CD4-positive, alpha-beta T cell (primary cell): ENCODE measurements at places on chromosomes 11 and 22. TPM values are rescaled to one million over a fixed set of nuclear protein-coding genes. Genes with fewer than 3 reads are reported as not detected.

DNA sequence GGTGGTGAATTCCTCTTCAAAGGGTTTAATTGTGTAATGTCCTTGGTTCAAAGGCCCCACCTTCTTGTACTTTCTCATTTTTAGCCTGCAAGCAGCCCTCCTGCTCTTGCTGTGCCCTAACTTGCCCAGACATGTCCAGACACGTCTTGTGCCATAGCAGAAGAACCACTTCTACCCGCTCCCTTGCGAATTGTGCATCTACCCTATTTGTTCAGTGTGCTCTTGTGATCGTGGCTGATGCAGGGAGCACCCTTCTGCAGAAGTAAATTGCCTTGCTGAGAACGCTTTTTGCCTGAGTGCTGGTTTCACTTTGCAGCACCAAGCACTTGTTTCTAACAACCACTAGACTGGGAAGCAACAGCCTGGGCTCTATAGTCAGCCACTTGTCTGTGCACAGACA, 249.4 kb downstream of the SBF2 start:
- H3K27me3 ChIP-seq: no peaks in the 10 kb centered on the region
- no peak overlapping the region for H3K27ac ChIP-seq
- no peaks in the 10 kb centered on the region for H3K4me1 ChIP-seq
- no peaks in the 10 kb centered on the region for H3K36me3 ChIP-seq

The SGSM1 gene
- total RNA-seq: 1.9 TPM

The SLC35C1 gene
- 4.4 TPM for total RNA-seq

- no peaks in the 10 kb centered on the region for H3K36me3 ChIP-seq
- no peaks in the 10 kb centered on the region for H3K4me1 ChIP-seq
- H3K27ac ChIP-seq: no peak overlapping the region
- DNase-seq: no peak
Measured at GRCh38 chr11:73003088-73003487, 139.0 kb downstream of the FCHSD2 start.

- no peaks in the 10 kb centered on the region for H3K27me3 ChIP-seq
- H3K4me3 ChIP-seq: no peak overlapping the region
- DNase-seq: no peak
- no peaks in the 10 kb centered on the region for H3K4me1 ChIP-seq
- no peak overlapping the region for H3K27ac ChIP-seq
Measured at GRCh38 chr22:26632422-26633155, 10.8 kb downstream of the CRYBA4 start.

GRCh38 chr11:14067686-14068085, 105.2 kb downstream of the SPON1 start:
- H3K4me1 ChIP-seq: peaks cover 6% of the 10 kb centered on the region
- no peak overlapping the region for H3K27ac ChIP-seq
- H3K4me3 ChIP-seq: no peak overlapping the region
- H3K36me3 ChIP-seq: no peaks in the 10 kb centered on the region
- DNase-seq: no peak
- no peaks in the 10 kb centered on the region for H3K27me3 ChIP-seq

DNA sequence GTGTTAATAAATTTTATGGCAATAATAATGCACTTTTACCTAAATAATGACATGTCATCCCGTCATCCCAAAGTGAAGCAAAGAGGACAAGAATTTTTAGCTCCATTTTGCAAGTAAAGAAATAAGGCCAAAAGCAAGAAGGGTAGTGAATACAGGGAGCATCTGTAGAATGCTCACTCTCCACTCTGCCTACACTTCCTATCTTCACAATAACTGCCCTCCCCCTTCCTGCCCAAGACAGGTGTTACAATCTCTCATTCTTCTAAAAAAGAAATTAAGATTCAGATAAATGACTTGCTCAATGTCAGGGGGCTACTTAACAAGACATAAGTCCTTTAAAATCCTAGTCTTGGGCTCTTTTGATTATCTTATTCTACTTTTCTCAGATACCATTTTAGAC, 8.9 kb downstream of the RDX start:
- H3K27me3 ChIP-seq: no peaks in the 10 kb centered on the region
- no peaks in the 10 kb centered on the region for H3K4me1 ChIP-seq
- H3K27ac ChIP-seq: no peak overlapping the region
- H3K4me3 ChIP-seq: no peak overlapping the region

DNA sequence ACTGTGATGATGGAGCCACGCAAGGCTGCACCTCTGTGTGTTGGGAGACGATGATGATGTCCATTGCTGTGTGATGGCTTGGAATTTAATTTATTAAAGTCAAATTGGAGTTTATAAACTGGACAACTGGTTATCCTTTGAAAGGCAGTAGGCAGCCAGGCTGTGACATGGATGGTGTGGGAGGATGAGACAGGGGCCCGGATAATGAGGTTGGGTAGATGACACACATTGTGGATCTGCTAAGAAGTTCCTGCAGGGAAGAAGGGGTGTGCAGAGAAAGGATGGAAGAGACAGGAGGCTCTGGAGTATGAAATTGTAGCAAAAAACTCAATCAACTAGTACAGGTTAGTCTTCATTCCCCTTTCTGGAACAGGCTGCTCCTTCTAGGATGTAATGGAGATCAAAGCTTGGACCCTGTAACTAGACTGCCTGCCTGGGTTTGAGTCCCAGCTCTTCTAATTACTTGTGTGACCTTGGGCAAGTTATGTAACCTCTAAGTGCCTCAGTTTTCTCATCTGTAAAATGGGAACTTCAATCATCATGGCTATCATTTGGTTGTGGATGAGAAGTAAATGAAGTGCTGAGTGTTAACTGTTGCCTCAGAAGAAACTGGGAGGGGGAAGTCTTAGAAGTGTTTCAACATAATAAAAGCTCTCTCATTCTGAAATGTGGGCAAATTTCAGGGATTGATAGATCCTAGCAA, 4.2 kb upstream of the HINFP start:
- H3K36me3 ChIP-seq: peaks cover 43% of the 10 kb centered on the region
- peak overlapping the region; percentile 80 for H3K27ac ChIP-seq
- H3K4me3 ChIP-seq: no peak overlapping the region
- DNase-seq: no peak
- peaks cover 48% of the 10 kb centered on the region for H3K4me1 ChIP-seq
- H3K27me3 ChIP-seq: no peaks in the 10 kb centered on the region

The CELF1 gene
- total RNA-seq: 103 TPM

The CCND1 gene
- 1.7 TPM for total RNA-seq

DNA sequence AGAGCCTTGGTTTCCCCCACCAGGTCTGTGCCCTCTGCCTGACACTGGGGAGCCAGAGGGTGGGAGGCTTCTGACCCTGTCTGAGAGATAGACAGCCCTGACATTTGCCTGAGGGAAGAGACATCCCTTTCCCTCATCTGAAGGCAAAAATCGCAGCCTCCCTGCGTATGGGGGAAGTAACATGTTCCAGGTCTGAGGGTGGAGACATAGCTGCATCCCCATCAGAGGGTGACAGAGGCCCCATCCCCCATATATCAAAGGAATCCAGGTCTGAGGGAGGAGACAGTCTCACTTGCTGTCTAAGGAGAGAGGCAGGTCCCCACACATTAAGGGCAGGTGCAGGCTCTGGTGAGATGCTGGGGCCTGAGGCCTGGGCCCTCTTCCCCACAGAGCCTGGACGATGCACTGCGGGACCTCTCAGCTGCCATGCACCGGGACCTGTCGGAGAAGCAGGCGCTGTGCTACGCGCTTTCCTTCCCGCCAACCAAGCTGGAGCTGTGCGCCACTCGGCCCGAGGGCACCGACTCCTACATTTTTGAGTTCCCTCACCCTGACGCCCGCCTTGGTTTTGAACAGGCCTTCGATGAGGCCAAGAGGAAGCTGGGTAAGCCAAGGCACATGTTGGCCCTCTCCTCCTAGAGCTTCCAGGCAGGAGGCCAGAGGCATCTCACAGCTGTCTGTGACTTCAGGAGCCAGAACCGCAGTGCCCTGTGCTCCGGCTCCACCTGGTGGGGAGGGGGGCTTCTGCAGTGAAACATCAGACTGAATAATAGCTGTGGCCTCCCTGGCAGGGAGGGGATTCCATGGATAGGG, 16.1 kb upstream of the RELT start:
- no peak overlapping the region for H3K27ac ChIP-seq
- H3K4me3 ChIP-seq: no peak overlapping the region
- H3K27me3 ChIP-seq: no peaks in the 10 kb centered on the region
- peak; percentile 28 for DNase-seq
- no peaks in the 10 kb centered on the region for H3K36me3 ChIP-seq

DNA sequence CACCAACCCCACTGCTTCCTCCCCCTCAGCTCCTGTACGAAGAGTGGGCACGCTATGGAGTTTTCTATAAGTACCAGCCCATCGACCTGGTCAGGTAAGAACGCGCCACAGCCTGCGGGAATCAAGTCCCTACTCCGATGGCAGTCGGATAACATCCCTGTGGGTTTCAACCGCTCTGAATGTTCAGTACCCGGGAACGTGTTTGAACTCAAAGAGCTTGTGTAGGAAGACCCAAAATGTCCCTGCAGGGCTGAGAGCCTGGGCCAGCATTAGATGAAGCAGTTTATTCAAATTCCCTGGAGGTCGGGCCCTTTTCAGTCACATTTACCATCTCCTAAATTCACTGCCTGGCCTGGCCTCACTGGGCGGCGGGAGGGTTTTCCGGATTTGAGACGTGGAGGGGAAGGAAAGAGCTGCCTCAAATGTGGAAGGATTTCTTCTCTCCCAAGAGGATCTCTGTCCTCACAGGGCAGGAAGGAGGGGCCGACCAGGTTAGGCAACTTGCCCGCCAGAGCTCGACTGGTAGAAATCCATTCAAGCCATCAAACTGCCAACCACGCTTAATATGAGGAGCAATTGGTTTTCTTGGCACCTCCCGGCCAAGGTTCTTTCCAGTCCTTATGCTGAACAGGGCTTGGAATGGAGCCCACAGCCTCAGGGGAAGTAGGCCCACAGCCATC, 46.3 kb downstream of the ANO1 start:
- no peaks in the 10 kb centered on the region for H3K36me3 ChIP-seq
- no peak for DNase-seq
- H3K4me1 ChIP-seq: no peaks in the 10 kb centered on the region
- no peak overlapping the region for H3K27ac ChIP-seq
- H3K27me3 ChIP-seq: no peaks in the 10 kb centered on the region
